ENCODE measurements at places on chromosomes 2 and 18.

GRCh38 chr2:212998626-212999359, 152.6 kb downstream of the IKZF2 start:
- DNase-seq: peak; percentile 11

- DNase-seq: peak; percentile 7
These were observed 14.1 kb downstream of the MFSD2B start for GRCh38 chr2:24024018-24024417.

GRCh38 chr2:108805032-108805431, 18.5 kb downstream of the CCDC138 start:
- DNase-seq: no peak

DNA sequence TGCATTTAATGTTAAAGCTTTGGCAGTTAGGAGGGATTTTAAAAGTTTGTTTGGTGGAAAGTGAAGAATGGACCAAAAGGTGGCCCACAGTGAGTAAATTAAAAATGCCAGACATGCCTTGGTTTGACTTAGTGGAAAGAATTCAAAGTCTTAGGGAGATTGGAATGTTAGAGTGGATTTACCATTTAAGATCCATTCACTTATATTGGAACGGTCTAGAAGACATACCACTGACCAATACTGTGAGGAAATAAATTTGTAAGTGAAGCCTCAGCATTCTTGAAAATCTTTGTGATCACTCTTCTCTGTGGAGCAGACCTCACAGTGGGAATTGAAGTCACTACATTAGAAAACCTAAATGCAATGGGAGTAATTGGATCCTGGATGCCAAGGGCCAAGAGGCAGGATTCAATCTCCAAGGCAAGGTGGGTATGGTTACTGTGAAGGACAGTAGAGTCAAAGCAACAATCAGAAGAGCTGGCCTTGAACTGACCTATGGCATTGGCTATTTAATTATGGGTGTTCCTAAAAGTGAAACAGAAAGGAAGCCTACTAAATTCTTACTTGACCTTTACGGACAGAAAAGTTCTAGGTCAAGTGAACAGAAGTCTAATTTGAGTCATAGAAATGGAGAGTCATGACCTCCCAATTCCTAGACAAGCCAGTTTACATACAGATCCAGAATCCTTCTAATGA, 40.2 kb upstream of the VRK2 start:
- peak; percentile 44 for DNase-seq

GRCh38 chr2:43676322-43677050, at the start of gene C1GALT1C1L:
Gene C1GALT1C1L, minus strand, starts transcription at chr2:43676429. Its CDS starts 107 bp downstream, at chr2:43676322.
- DNase-seq: peak; percentile 66

- peak; percentile 60 for DNase-seq
These were observed 204.8 kb downstream of the RBM43 start for GRCh38 chr2:151056870-151057269.

- peak; percentile 45 for DNase-seq
These were observed 375.0 kb downstream of the RNF144A start for GRCh38 chr2:7292154-7292691.

DNA sequence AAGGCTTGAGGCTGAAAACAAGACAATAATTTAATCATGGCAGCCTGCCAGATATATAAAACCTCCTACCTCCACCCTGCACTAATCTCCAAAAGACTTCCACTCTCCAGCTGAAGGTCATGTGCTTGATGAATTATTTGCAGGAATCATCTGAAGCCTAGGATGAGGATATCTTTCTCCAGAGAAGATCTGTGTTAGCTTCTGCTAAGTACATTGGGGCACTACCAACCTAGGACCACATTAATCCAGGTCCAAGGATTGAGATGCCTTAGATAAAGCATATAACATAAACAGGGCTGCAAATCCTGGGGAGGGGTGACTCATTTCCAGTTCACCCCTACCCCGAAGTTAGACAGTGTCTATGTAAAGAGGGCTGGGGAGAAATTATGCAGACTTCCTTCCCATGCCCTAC, 80.5 kb upstream of the FRZB start:
- DNase-seq: peak; percentile 9

GRCh38 chr2:65313126-65313953, 85.7 kb downstream of the ACTR2 start:
- peak; percentile 36 for DNase-seq

DNA sequence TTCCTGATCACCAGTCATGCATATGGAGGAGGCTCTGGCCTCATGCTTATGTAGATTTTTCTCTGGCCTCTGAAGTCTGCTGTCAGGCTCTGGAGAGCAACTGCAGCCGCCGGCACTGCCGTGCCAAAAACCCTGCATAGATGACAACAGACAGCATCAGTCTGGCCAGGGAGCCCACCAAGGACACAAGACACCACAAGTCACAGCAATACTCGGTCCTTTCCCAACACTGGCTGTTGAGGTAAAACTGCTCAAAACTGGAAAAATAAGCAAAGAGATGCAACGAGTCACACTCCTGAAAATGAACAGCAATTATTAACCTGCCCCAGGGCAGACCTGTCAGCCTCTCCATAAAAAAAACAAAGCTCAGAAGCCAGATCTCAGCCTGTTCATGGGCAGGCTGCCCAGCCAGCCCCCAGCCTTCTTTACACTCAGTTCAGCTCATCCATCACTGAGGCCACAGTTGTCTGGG, 186.0 kb upstream of the RAB6C start:
- no peak for DNase-seq

GRCh38 chr18:71398531-71398930, 1109.7 kb downstream of the SOCS6 start:
- peak; percentile 5 for DNase-seq

GRCh38 chr2:64213532-64214275, 69.5 kb upstream of the PELI1 start:
- no peak for DNase-seq

DNA sequence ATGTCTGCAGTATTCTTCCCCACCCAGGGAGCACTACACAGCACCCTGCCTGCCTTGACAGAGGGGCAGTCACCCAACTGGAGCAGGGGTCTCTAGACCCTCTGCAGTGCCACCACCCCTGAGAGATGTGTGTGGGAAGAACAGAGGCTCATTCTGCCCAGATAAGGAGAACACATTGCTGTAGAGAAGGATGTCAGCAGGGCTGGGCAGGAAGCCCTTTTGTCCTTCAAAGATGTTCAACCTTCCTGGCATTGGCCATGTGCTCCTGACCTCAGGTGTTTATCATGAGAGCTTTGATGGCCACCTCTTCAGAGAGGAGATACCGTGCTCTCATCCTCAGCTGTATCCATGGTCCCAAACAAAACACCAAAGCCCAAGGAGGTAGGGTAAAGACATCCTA, 4.6 kb upstream of the TEX51 start:
- DNase-seq: no peak

GRCh38 chr18:70074116-70074515, 126.4 kb upstream of the CD226 start:
- peak; percentile 3 for DNase-seq
